ENCODE measurements at places on chromosomes 3 and 15.

DNA sequence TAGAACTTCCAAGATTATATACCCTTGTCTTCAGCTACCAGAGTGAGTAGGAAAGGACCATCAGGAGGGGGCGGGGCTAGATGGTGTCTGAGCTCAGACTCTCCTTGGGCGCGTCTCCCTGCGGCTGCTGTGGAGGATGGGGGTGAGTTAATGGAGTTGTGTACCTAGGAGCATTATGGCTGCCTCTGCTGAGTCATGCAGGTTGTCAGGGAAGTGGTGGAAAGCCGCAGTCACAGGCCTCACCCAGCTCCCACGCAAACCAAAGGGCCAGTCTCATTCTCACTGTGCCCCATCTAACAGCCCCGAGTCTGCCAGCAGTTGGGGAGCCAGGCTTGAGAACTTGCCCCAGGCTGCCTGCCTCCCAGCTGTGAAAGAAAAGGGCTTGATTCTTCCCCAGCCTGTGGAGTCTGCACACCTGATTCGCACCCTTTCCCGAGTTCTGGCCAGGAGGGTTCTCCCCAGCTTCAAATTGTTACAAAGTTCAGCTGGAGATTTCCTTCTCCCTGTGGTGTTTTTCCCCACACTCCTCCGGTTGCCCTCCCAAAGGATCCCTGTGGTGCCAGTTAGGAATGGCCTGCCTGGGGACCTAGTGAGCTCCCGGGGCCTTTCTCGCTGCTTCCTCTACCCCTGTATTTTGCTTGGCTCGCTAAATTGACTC is 143.3 kb downstream of the HCN4 start:
- no peak for DNase-seq

DNA sequence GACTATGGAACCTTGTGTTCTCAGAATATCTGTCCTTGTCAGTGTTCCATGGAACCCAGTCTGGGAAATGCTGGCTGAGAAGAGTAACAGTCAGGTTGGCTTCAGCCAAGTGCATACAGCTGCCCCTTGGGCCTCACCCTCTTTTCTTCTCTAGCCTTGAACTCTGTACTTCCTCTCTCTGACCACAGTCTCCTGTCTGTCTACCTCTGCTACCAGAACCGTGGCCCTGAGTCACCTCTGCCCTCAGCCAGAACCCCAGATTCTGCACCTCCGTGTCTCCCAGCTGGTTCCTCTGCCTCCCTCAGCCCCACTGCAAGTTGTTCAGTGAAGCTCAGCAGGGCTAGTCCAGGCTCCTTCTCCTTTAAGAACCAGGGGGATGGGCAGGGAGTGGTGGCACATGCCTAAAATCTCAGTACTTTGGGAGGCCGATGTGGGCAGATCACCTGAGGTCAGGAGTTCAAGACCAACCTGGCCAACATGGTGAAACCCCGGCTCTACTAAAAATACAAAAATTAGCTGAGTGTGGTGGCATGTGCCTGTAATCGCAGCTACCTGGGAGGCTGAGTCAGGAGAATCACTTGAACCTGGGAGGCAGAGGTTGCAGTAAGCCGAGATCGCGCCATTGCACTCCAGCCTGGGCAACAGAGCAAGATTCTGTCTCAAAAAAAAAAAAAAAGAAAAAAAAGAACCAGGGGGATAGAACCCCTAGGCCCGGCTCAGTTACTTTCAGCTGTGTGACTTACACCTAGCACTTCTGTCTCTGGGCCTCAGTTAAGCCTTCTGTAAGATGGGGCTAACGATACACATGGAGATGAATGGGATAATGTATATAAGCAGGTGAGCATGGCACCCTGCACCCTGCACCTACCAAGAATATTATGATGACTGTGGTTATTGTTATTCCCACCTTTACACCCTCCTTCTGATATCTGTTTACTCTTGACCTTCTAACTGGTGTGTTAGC is 24.3 kb upstream of the TATDN2 start:
- DNase-seq = no peak

DNA sequence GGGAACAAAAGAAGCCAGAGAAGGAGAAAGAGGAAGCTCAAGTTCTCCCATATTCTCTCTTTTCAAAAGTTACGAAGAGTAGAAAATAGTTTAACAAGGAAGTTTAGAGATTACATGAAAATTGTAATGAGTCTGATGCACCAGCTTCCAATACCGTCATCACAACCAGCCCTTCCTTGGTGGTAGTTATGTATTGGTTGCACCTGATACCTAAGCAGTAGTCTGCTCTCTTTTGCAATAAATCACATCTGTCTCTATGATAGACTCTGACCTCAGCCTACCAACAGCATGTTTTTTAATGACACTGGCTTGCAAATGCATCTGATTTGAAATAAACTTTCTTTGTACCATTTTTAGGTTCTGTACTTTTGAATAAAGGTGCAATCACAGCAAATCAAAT is 575.8 kb downstream of the FHIT start:
- DNase-seq = no peak

DNA sequence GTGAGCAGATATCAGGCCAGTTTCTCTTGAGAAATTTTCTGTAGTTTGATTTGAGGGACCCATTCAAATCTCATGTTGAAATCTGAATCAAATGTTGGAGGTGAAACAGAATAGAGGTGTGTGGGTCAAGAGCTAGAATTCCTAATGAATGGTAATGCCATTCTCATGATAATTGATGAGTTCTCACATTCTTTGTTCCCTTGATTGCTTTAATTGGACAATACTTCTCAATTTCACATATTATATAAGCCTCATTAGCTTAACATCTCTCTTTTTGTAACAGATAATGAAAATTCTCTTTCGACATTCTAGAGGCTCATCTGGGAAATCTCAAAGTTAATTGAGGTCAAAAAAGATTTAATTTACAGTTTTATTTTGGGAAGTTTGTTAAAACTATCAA is 21.9 kb upstream of the OR5H6 start:
- no peak for DNase-seq

GRCh38 chr3:120071259-120071658 is 23.0 kb downstream of the GSK3B start:
- no peak for DNase-seq

All from stimulated activated CD4-positive, alpha-beta T cell treated with anti-CD3 and anti-CD28 coated beads, Interleukin-1b, Interleukin-23, amount 100 ng/mL, for 1 hour (primary cell).